Stimulated activated CD8-positive, alpha-beta memory T cell treated with anti-CD3 and anti-CD28 coated beads, Interleukin-2, amount 100 ng/mL, for 48 hours (primary cell): ENCODE measurements at places on chromosomes 3 and 15.
A peak's percentile ranks its signal among the peaks of the same experiment; 100 is the strongest.

GRCh38 chr3:100234364-100234763 is 26.4 kb upstream of the TBC1D23 start:
- DNase-seq = no peak

- DNase-seq = peak; percentile 33
These were observed 1.4 kb downstream of the ETV5 start for GRCh38 chr3:186107215-186108105.

- no peak for DNase-seq
These were observed 11.0 kb downstream of the ETV5 start for GRCh38 chr3:186097663-186098451.

DNA sequence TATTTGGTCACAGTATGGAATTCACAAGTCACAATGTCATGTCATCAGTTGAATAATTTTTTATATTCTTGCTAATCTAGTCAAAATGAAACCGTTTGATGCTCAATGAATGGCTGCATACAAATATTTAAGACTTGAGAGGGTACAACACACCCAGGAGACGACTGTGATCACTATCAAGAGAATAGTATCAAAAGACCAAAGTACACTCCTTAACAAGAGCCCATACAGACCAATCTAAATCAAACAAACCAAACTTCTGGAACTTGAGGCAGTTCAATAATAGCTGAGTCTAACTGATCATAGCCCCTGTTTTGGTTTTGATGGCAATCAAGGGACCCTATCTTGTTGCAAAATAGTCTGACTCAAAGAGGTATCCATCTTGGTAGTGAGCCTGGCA is 265.1 kb downstream of the THSD4 start:
- no peak for DNase-seq

GRCh38 chr15:32656091-32656490 is 14.6 kb downstream of the SCG5 start:
- no peak for DNase-seq

- peak; percentile 55 for DNase-seq
These were observed 25.9 kb downstream of the SMAD3 start for GRCh38 chr15:67091071-67091979.

DNA sequence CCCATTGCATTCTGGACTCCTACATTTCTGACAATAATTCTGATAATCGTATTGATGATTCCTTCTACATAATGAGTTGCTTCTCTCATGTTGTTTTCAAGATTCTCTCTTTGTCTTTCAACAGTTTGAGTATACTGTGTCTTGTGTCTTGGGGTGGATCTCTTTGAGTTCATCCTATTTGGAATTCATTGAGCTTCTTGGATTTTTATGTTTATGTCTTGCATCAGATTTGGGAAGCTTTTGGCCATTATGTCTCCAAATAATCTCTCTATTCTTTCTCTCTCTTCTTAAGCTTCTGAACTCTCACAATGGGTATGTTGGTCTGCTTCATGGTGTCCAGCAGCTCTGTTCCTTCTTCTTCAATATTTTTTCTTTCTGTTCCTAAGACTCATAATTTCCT is 592.2 kb downstream of the FHIT start:
- no peak for DNase-seq

DNA sequence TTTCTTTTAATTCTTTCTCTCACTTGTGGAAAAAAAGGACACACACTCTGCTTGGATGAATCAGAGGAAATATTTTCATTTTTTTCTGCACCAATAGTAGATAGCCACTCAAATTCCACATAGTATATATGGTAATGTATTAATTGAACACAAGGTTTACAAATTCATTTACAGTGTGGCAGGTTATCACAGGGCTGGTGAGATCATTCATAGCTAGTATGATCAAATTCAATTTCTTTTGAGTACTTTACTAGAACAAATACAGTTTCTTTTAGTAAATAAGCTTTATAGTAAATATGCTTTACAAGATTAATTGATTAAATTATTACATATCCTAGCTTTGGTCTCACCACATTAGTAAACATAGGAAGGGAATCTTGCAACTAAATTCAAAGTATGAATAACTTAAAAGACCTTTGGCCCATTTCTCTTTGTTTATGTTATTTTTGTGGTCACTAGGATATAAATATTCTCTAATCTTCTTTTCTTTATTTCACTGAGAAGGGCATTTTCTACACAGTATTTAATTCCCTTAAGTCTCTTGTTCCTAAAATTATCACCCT is 40.1 kb upstream of the PARP14 start:
- no peak for DNase-seq

- no peak for DNase-seq
These were observed 303.9 kb downstream of the GAP43 start for GRCh38 chr3:115927197-115927596.

DNA sequence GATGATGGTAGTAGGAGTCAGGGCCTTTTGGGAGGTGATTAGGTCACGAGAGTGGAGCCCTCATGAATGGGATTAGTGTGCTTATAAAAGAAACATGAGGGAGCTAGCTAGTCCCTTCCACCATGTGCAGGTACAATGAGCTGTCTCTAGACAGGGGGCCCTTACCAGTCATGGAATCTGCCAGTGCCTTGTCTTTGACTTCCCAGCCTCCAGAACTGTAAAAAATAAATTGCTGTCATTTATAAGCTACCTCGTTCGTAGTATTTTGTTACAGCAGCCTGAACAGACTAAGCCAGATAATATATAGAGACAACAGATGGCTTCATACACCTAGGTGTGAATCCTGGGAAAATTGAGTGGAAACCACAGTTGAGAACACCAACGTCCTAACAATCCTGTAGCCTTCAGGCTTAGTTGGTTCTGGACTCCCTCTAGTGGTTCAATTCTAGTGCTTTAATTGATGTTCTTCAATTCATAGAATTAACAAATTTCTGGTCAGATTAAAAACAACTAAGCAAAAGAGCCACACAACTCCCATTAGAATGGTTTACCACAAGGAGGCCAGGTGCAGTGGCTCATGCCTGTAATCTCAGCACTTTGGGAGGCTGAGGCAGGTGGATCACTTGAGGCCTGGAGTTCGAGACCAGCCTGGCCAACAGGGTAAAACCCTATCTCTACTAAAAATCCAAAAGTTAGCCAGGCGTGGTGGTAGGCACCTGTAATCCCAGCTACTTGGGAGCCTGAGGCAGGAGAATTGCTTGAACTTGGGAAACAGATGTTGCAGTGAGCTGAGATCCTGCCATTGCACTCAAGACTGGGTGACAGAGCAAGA is 21.3 kb upstream of the GATM start:
- no peak for DNase-seq

GRCh38 chr15:66876731-66877476 is 174.9 kb downstream of the SMAD6 start:
- DNase-seq = no peak

- DNase-seq = no peak
These were observed 394.7 kb downstream of the FGF12 start for GRCh38 chr3:192332386-192333291.

DNA sequence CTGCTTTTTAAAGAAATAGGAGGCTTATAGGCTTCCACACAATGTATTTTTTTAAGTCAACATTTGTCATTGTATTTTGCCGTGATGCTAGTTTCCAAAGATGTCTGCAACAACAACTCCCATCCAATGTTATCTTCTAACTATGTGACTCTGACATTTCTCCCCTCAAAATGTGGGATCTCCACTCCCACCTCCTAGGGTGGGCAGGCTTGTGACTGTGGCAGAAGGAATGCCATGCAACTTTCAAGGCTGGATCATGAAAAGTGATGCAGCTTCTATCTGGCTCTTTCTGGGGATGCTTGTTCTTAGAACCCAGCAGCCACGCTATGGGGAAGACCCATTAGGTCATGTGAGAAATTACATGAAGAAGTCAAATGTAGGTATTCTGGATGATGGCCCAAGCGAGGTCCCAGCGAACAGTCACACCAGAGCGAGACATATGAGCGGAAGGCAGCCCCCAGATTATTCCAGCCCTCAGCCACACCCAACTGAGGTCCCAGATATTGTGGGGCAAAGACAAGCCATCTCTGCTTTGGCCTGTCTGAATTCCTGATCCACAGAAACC is 124.3 kb downstream of the BDH1 start:
- DNase-seq = no peak

DNA sequence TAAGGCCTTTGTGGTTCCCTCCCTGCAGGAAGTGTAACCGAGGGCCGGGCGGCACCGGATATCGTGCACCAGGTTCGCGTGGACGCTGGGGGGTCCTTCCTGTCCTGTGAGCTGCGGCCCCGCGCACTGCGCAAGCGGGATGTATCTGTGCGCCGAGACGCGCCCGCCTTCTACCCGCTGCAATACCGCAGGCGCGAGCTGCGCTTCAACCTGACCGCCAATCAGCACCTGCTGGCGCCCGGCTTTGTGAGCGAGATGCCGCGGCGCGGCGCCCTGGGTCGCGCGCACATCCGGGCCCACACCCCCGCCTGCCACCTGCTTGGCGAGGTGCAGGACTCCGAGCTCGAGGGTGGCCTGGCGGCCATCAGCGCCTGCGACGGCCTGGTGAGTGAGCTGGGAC is 35.9 kb downstream of the SAXO2 start:
- DNase-seq = peak; percentile 28

DNA sequence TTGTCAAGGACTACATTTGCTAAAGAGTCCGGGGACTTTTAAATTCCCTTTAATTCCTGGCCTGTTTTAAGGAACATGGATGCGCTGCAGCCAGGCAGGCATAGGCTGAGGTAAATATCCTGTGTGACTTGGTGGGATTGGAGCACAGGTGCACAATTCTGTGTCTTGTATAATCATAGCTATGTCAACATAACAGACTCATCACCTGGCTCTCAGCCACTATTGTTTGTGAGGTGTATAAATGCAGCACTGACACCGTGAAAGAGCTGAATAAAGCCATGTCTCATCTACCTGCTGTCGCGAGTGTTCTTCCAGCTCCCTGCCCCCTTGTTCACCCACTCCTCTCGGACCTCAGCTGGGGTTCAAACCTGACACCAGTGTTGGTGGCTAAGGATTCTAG is 109.7 kb downstream of the MFSD1 start:
- DNase-seq = no peak

DNA sequence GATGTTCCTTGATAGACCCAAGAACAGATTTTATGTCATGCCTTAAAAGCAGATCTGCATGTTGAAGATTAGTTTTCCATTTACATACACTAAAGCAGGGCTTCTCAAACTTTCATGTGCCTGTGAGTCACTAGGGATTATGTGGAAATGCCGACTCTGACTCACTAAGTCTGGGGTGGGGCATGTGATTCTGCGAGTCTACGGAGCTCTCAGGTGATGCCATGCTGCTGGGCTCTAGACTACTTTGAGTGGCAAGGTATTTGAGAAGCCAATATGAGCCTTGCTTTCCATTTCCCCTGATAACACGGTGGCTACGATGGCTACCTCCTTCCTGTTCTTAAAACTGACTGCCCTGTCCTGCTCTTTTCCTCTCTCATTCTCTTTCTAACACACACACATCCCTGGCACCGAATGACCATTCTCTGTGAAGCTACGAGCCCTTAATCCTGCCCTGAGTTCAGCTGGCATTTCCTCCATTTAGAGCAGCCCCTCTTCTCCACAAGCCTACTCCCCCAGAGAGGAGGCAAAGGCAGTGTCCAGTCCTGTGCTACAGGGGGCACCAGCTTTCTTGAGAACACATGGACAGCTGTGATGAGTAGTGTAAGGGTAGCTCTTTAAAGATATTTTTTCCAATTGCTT is 39.7 kb upstream of the PYGO1 start:
- DNase-seq = no peak

- DNase-seq = no peak
These were observed 649.8 kb upstream of the NR2F2 start for GRCh38 chr15:95680728-95681127.

GRCh38 chr3:9248522-9249271 is 749 bp downstream of the SRGAP3 start:
- DNase-seq = no peak

DNA sequence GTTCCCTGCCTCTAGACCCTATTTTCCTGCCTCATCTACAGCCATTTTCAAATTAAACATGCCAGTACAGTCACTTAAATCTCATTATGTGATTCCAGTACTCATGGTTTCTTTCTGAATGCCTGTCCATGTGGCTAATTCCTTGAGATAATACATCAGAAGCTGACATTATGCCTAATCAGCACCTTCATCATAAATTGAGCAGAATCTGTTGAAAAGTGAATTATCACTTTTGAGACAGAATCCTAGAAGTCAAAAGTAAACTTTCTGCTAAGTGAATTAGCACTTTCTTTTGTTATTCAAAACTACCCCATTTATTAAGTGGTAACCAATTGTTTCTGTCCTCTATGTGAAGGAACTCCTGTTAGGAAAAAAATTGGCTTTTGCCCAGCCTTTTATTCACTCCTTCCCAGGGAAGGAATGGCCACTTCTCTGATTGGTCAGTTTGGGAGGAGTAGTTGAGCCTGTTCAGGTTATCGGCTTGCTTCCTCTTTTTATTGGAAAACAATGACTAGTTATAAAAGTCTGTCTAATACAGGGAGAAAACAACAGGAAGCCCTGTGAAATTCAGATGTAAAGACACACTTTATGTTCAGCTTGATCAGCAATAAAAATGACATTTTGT is 40.5 kb downstream of the OSTN start:
- no peak for DNase-seq

GRCh38 chr15:90588427-90588826 is 58.7 kb downstream of the CRTC3 start:
- DNase-seq = no peak

DNA sequence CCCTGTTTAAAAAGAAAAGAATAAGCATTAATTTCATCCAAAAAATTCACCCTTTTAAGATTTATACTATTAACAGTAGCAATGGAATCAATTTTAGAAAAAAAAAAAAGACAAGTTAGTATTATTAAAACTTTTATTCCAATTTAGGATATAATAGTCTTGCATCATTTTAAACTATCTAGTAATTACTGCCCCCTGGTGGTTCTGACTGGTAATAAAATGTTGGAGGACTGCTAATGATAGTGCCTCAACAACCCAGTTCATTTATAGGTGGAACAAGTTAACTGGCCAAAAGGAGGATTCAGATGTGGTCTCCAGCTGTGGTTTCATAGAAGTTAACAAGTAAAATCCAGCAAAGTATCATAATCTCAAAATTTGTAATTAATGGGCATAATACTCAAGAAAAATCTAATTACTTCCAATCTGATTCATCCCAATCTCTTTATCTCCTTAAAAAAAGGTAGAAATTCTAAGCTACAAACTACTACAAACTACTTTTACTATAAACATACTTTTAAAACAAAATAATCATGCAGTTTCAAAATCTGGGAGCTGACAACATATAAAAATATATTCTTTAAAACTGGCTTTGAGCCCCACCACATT is 30.7 kb upstream of the WDR49 start:
- no peak for DNase-seq

GRCh38 chr3:169624533-169624972 is 39.0 kb downstream of the MECOM start:
- no peak for DNase-seq

DNA sequence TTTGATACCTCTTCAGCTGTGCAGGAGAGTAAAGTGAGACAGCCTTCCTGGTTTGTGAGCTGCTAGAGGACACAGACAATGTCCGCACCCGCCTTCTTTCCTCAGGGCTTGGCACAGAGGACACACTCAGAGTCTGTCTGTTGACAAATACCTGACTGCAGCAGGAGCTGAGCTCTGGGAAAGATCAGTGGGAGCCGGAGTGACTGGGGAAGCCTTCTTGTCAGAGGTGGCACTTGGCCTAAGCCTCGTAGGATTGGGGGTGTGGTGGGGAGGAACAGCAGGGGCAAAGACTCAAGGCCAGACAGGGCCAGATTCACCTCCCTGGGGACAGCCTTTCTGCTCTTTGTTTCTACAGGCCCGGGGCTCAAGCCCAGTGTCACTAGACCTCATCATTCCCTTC is 3.3 kb upstream of the IL17RC start:
- no peak for DNase-seq

- DNase-seq = no peak
These were observed 68.2 kb upstream of the ARRDC4 start for GRCh38 chr15:97892167-97892938.

GRCh38 chr3:111311126-111311525 is 230.9 kb upstream of the CD96 start:
- no peak for DNase-seq
